ENCODE measurements at places on chromosomes 6 and 20.
A peak's percentile ranks its signal among the peaks of the same experiment; 100 is the strongest.

DNA sequence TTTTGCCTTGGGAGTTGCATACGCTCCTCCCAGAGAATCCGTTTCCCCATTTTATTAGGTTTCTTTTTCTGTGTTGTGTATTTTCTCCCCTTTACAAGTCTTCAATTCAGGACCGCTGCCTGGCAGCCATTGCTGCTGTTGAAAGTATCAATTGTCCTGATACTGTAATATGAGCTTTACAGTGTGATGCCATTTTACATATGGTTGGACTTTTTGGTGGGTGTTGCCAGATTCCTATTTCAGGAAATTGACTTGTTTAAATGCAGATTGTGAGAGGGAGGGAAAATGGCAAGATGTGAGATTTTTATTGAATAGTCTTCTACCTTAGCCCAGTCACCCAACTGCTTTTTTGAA is 1.2 kb downstream of the PANK2 start:
- no peak for DNase-seq

GRCh38 chr6:143620447-143620846 is 57.3 kb upstream of the PHACTR2 start:
- no peak for DNase-seq

DNA sequence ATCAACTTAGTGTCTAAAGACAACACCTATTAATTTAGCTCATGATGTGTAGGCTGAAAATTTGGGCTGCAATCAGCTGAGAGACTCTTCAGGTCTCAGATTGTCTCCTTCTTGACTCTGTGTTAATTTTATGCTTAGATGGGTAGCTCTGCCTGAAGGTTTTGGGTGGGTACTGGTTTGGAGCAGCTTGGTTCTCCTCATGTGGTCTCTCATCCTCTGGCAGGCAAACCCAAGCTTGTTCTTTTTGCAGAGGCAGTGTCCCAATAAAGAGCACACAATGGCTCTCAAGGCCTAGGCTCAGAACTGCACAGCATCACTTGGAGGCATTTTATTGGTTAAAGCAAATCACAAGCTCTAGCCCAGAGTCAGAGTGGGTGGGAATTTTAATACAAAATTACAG is 280.6 kb downstream of the BTBD3 start:
- DNase-seq, result no peak

DNA sequence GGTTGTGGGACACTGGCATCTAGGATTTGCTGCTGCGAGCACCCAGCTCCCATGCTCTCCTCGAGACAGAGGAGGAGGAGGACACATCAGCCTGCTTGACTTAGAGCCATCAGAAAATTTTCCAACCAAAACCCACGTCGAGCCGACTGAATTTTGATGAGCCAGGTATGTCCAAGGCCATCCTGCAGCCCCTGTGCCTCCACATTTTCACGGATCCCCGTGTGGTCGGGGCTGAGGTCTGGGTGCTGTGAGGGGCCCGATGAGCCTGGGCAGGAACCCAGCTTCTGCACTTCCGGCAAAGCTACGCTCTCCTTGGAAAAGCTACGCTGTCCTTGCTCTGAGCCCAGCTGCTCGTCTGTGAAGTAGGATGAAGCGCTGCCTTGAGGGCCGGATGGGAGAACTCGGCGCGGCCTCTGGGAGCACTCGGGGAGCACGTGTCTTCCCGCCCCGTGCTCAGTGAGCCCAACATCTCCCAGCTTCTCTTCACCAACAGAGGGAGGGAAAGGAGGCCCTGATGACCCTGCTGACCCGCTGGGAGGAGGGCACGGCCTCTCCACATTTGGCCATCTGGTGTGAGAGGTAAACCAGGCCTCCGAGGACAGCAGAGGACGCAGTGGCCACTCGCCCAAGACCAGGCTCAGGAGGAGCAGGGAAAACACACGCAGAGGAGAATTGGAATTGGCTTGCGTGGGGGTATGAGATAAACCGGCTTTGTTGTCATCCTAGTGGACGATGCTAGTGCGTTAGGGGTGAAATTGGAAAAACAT is 33.9 kb downstream of the PSMG4 start:
- DNase-seq, result no peak

DNA sequence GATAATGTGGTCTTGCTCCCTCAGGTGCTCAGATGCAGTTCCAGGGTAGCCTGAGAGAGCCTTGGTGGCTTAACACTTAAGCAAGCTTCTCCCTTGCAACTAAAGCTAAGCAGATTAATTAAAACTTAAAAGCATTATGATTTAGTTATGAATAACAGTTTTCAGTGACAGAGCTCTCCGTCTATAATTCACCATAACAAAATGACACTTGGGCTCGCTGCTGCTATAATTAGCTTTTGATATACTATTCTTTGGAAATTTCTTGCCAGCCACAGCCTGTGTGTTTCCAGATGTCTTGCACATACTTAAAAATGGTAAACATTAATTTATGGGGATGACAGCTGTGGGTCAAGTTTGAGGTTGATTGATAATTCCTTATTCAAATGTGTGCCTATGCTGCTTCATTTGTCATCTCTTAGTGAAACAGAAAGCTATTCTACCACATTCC is 380.5 kb downstream of the TFAP2B start:
- DNase-seq, result no peak

GRCh38 chr20:23565503-23566045 is 2.7 kb downstream of the CST9L start:
- no peak for DNase-seq

- DNase-seq, result no peak
These were observed 753 bp upstream of the PERP start for GRCh38 chr6:138107752-138108592.

GRCh38 chr6:131060311-131060710 is 2.7 kb downstream of the EPB41L2 start:
- DNase-seq, result no peak

DNA sequence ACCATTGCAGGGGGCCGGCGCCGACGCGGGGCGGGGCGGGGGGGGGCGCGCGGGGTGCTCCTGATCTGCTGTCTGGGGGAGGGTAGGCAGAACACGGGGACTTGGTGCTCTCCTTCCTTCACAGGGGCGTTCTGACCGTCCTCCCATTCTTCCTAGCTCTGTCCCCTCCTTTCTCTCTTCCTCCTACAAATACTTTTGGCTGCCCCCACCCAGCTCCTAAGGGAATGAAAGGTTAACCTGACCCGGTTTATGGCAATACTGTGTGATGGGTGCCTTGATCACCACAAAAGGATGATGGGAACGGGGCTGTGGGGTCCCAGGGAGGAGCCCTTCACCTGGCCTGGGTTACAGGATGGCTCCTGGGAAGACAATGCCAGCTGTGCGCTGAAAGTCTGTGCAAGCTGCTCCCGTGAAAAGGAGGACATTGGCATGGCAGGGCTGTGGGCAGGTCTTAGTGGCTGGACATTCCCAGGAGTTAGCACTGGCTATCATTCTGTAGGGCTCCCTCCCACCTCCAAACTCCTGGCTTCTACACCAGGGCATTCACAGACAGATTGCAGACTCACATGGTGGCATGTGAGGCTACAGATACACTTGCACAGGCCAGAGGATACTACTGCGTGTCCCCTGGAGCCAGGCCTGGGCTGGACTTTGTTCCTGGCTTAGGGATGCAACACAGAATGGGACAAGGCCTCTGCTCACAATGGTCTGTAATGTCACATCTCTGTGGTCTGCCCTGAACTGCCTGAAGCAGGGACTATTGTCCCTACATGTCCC is 1.9 kb upstream of the TPD52L2 start:
- no peak for DNase-seq

DNA sequence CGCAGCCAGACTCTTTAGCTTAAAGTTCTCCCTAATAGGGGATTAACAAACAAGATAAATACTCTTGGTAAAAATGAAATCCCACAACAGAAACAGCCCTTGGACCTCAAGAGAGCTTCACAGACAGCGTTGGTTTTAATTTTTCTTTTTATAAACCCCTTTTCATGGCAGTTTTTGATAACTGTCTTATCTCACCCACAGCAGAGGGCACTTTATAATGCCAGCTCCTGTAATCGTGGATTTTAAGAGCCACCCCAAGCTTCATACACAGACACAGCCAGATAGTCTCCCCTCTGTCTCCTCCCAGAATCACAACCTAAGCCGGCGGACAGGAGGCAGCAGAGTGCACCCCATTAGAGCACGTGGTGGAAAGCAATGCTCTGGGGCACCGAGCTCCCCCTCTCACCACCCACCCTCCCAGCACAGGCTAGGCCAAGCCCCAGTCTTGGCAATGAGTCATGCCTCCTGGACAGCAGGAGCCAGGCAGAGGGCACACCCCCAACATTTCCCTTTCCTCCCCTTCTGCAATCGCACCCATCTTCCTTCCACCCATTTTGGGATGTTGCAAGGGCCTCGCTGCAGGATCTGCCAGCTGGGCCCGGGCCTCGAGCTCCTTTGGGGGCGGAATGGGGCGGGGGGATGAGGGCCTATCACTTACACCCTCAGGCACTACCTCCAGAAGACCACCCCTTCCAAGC is 2.4 kb downstream of the JAG1 start:
- DNase-seq, result no peak

DNA sequence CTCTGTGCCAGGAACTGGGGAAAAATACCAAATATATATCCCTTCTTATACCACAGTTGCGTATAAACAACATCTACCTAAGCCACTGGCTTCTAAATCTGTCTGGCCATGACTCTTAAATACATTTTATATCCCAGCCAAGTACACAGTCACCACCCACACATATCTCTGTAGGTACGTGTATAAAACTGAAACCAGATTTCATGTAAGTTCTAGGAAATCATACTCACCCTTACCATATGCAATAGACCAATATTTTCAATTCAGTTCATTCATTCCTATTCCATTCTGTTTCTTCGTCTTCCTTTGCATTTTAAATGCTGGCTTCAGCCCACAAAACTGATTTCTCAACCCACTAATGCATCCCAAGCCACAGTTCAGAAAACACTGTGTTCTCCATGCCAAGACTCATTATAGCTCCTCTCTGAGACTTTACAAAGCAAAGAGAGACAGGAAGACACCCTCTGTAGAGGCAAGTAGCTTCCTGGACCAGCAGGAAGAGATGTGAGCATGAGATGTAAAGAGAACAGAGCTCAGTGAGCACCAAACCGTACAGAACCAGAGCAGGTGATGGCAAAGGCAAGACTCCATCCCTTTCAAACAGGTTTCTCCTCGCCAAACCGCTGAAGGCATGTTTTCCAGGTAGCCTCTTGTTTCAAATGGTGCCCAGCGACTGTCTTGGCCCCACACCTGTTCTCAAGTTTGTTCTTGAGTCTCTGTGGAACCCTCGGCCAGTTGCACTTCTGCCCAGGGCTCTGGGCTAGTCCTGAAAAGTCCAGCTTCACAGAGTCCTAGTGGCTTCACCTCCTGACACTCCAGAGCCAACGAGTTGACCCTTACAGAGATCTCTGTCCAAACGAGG is 18.7 kb downstream of the FAM50B start:
- DNase-seq, result no peak

- DNase-seq, result no peak
These were observed 79.8 kb upstream of the FAM184A start for GRCh38 chr6:119158057-119158848.

DNA sequence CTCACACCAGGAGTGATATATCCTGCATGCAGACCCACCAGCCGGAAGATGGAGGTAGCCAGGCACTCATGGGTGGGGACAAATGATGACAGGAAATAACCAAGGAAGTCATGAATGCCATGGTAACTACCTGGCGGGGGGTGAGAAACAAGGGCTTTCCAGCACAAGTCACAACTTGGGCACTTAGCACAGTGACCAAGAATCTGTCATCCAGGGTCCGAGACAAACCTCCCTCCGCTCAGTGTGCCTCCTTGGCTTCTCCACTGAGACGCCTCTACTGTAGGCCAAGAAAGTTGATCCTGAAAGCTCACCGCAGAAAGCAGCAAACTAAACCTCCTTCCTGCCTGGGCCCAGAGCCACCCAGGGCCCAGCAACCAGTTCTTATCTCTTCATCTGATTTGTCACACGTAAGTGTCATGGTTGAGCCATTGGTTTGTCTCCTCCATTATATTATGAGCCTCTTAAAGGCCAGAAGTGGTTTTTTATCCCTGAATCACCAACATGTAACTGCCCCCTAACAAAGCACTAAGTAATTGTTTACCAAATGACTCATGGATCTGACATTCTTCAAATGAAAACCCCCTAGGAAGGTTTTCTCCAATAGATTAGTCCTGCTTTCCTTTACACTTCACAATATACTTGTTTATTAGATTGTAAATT is 84.3 kb upstream of the TAB2 start:
- peak; percentile 20 for DNase-seq

DNA sequence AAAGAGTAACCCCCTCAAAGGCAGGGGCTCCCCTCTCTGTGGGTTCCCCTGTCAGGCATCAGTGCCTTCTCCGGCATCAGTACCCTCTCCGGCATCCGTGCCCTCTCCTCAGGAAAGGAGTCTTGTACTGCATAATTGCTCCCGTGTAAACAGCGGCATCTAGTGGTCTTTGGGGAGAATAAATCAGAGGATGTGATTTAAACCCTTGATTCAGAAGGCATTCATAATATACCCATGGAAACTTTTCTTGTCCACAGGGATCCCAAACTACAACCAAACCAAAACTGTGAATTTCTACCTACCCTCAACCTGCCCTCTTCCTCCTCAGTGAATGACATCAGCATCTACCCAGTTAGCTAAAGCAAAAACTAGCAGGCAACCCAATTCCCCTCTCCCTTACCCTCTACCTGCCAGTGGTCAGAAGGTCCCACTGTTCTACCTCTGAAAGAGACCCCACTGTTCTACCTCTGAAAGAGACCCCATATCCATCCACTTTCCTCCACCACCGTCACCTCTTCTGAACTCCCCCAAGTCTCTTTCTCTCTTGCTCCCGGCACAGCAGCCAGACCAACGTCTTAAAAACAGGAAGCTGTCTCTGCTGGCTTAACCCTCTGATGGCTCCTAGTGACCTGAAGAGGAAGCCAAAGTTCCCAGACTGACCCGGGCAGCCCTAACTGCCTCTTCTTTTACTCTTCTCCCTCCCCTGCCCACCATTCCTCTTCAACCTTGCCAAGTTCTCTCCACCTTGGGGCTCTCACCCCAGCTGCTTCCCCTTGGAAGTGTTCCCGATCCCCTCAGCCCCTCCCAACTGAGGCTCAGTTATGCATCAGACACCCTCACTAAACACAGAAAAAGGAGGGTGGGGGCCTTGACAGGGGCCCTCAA is 27.2 kb downstream of the UBE2V1 start:
- DNase-seq, result no peak

GRCh38 chr20:37407573-37408002 is 61.6 kb downstream of the SRC start:
- no peak for DNase-seq

- peak; percentile 36 for DNase-seq
These were observed 26.0 kb downstream of the PTGIS start for GRCh38 chr20:49541733-49542513.

- no peak for DNase-seq
These were observed 102.4 kb downstream of the TNFRSF21 start for GRCh38 chr6:47207261-47207660.

GRCh38 chr20:52923123-52923937 is 48.8 kb upstream of the TSHZ2 start:
- no peak for DNase-seq
